Left forelimb (tissue), 1 donor: ENCODE measurements at places on chromosomes 4 and X.

DNA sequence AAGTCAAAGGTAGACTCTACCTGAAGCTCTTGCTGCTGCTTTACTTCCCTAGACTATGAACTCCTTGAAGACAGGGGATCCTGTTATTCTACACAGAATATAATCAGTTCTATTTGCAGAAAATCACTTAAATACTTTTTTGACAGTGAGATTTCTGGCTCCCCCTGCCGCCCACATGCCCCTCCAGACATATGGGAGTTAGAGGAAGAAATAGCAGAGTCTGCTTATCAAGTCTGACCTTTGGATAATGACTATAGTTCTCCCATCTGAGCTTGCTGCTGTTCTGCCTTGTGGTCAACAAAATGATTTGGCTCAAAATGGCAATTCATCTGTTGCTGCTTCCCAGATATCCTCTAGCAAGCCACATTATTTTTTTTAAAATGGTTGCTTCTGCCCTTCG, 101.1 kb downstream of the ENOX2 start:
- no peak for DNase-seq

- DNase-seq, result no peak
Measured at GRCh38 chrX:15748841-15749240, 10.8 kb downstream of the CA5B start.

GRCh38 chr4:30614771-30615170, 105.4 kb upstream of the PCDH7 start:
- no peak for DNase-seq

DNA sequence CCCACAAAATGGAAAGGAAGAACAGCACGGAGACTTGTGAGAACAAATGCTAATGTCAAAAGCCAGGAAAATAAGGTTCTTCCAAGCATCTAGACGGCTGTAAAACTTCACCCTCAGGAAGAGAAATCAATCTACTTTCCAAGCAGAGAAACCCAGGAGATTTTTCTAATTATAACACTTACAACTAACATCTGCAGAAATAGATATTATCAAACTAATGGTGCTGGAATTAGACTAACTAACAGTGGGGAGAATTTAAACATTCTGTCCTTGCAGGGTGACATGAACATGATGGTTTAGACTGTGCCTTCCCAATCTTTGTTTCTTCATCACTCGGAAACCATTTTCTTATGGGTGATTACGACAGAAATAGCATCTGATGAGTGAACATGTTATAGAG, 40.3 kb downstream of the SOD3 start:
- DNase-seq, result no peak

- DNase-seq, result no peak
Measured at GRCh38 chr4:14615671-14616070, 386.6 kb upstream of the CPEB2 start.

- DNase-seq, result no peak
Measured at GRCh38 chr4:915595-915994, 16.5 kb downstream of the GAK start.

- DNase-seq, result no peak
Measured at GRCh38 chr4:3821580-3822229, 55.5 kb downstream of the ADRA2C start.
